Stimulated activated CD8-positive, alpha-beta memory T cell treated with anti-CD3 and anti-CD28 coated beads, Interleukin-7, amount 100 ng/mL, for 1 hour (primary cell): ENCODE measurements at places on chromosomes 16 and 17.

- no peak for DNase-seq
These were observed 23.0 kb upstream of the IL21R start for GRCh38 chr16:27378871-27379481.

GRCh38 chr17:50830352-50830751, 5.0 kb upstream of the WFIKKN2 start:
- no peak for DNase-seq

DNA sequence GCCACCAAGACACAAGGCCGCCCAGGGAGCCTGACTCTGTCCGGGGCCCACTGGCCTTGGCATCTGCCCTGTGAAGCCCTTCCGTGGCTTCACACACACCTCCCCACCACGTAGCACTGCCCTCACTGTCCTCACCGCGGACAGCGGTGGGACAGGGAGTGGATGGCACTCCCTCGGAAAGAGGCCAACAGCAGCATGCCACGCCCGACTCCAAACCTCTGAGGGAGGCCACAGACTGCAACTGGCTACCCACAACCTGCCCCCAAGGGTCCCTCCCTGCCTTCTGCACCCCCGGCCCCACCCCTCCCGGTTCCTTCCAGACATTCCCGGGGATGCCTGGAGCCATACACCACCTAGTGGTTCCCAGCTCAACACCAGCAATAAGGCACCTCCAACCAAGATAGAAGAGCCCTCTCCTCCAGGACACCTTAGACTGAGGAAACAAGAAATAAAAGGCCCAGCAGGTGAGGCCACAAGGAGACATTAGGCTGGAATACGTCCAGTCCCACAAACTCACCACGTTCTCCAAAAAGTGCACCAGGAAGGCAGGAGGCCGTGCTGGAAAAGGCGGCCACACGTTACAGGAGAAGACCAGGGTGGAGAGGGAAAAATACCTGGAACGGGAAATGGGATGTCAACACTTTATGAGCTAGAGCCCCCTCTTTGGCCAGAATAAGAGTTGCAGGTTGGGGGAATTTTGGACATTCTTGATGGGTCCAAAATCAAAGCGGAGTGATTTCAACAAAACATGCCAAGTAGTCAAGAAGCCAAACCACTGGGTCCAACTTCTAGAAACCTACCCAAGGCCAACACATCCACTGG, 310.0 kb downstream of the SOX9 start:
- DNase-seq: no peak

- no peak for DNase-seq
These were observed 15.6 kb downstream of the BEAN1 start for GRCh38 chr16:66442502-66443268.

DNA sequence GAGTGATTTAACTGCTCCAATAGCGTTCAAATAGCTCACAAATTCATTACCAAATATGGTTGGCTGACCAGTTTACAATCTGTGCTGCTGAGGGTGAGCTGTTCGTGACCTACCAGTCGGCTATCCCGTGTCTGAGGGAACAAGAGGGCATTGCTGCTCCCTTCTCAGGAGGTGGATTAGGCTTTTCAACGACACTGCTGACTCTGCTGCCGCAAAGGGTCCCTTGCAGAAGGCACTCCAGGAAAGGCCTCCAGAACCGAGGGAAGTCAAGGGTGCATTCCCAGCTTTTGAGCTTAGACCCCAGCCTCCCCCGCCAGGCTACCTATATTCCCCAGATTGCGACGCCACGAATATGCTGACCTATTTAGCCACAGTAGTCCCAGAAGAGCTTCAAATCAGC, 32.3 kb downstream of the GJC1 start:
- DNase-seq: no peak

- no peak for DNase-seq
These were observed 282.9 kb downstream of the SOX9 start for GRCh38 chr17:72403713-72404209.
